ENCODE measurements at places on chromosomes 11 and 22.

DNA sequence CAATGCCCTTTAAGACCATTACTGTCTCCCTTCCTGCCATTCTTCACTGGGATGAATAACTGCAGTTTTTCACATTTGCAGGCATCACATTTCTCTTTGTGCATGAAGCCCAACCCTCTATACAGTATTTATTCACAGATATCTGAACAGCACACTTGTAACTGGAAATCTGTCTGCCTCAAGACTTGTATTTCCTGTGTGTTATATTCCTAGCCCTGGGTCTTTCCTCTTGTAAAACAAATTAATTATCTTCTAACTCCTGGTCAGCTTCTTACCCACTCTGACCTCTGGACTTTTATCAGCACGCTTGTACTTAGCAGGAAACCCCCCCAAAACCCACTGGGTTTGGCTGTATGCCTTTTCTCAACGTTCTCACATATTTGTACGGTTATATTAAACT, 2.0 kb downstream of the CSRP3 start:
- no peak for DNase-seq

DNA sequence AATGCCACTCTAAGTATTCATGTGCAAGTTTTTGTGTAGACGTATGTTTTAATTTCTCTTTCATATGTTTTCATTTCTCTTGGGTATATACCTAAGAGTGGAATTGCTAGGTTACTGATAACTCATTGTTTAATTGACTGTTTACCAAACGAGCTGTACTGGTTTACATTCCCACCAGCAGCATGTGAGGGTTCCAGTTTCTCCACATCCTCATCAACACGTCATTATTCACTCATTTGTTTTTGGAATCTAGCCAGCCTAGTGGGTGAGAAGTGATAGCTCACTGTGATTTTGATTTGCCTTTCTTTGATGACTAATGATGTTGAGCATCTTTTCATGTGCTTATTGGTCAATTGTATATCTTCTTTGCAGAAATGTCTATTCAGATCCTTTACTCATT, 4.0 kb downstream of the ANKRD13D start:
- DNase-seq, result no peak

DNA sequence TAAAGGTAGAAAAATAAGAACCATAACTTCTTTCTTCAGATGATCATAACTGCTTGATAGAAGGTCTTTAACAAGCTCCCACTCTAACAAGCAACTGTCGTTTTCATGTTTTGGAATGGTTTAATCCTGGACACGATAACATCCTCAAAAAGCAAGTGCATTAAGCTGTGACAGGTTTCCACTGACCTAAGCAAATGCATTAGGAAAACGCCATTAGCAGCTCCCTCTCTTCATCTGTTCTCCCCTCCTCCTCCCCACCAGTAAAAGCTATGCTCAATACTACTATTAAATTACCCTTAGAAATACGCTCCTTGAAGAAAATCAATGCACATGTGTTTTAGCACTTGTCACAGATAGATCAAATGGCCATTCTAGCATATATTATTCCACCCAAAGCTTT, 729.4 kb downstream of the OPCML start:
- no peak for DNase-seq

- DNase-seq, result no peak
These were observed 4.6 kb upstream of the DNAL4 start for GRCh38 chr22:38798496-38798895.

GRCh38 chr11:8080069-8080670, 841 bp upstream of the TUB start:
- DNase-seq, result no peak

DNA sequence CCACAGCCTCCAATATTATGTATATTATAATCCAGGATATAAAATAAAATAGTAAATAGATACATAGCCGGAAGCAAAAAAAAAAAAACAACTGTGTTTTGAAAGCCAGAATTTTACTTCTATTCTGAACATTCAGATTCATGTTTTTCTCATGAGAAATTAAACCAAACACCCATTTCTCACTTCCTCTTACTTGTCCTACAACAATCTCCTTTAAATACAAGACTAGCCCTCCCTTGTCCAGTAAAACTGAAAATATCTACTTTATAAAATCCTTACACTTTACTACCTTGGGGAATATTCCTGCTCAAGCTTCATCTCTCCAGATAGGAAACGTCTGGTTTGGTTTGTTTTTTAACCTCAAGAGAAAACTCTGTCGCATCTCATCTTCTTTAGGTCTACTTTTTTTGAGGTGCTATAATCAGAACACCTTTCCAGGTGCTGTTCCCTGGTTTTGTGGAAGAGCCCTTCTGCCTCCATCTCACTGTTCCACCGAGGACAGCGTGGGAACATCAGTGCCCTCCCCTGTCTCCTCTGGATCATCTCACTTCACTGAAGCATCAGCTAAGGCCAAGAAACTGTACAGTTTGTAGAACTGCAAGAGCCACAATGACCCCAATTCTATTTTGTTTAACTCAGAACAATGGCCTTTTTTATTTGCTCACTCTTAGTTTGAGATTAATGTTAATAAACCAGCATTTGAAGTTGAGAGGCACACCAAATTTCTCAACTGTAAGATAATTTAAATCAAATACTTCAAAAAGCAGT, 82.0 kb upstream of the ARHGAP32 start:
- DNase-seq, result no peak

DNA sequence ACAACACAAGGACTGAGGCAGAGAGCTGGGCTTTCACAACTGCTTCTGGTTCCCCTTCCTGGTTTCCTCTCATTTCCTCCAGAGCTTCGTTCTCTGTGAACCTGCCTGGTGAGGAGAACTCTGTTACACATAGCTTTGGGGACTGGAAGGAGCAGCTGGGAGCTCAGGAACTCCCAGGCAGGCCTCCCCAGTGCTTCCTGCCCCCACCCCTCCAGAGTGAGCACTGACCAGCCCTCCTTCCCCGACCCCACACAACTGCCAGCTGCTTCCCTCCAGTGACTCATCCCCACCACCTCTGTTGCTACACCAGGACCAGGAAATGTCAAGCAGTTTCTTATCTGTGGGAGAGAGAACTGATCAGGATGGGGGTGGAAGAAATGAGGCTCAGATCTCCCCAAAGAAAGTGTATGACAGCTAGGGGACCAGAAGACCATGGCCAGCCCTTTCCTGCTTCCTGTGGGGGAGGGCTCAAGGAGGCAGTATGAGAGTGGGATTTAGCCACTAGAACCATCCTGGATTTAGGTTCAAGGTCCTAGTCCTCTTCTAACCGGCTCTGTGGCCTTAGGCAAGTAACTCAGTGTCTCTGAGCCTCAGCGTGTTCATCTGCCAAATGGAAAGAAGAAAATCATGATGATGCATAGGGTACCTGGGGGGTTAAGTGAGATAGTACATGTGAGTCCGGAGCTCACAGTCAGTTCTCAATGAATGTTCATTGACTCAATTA, 4.5 kb upstream of the TP53I11 start:
- DNase-seq, result peak; percentile 11

DNA sequence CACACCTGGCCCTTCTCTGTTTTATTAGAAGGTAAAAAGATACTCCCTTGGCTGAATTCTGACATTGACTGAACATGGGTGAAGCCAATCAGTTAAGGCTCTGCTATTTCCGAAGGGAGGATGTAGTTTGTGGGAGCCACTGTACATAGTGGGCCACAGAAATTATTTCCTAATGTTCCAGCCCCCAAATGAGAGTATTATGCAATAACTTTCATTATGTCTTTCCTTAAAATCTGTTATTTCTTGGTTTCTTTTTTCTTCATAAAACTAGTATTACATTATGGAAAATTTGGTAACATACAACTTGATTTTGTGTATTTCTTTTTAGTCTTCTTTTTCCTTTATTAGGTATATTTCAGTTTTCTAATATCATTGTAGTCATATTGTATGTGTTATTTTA, 51.9 kb upstream of the EP300 start:
- DNase-seq, result no peak

DNA sequence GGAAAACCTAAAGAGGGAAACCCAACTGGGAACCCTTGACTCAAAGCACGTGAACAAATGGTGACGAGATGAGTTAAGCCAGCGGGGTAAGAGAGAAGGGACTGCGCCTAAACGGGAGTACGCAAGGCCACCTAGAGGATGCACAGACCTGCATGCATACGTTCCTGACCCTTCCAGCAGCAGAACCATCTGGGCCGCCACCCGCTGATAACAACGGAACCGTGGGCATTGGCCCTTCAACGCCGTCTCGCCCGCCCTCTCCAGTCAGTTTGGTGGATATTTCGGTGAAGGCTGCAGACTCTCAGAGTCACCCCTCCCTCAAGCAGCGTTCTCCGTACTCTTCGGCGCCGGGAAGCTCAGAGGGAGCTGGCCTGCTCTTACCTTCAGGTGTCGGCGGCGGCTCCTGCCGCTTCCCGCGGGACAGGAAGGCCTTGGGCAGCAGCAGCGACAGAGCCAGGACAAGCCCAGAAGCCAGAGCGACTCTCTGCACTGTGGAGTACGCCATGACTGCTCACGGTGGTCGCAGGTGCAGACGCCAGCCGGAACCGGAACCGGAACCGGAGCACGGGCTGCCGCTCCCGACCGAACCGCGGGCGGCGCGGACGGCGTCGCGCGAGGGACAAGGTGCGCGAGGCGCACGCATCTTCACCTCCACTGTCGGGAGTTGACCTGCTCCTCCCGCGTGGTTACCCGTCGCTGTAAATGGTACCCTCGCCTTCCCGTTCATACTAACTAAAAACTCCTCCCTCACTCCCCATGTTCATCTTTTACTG, at the start of gene RIC3:
Gene RIC3 (minus strand): TSS at position 541 of the 773 bp plus-strand sequence. CDS start 36 bp downstream, at position 505.
- DNase-seq, result no peak

- no peak for DNase-seq
These were observed at the start of gene PCF11 for GRCh38 chr11:83156996-83157593. Gene PCF11 (plus strand): TSS chr11:83157131. CDS start chr11:83157440, 309 bp downstream.

GRCh38 chr11:45918331-45918941, 759 bp upstream of the PEX16 start:
- DNase-seq, result peak; percentile 23

DNA sequence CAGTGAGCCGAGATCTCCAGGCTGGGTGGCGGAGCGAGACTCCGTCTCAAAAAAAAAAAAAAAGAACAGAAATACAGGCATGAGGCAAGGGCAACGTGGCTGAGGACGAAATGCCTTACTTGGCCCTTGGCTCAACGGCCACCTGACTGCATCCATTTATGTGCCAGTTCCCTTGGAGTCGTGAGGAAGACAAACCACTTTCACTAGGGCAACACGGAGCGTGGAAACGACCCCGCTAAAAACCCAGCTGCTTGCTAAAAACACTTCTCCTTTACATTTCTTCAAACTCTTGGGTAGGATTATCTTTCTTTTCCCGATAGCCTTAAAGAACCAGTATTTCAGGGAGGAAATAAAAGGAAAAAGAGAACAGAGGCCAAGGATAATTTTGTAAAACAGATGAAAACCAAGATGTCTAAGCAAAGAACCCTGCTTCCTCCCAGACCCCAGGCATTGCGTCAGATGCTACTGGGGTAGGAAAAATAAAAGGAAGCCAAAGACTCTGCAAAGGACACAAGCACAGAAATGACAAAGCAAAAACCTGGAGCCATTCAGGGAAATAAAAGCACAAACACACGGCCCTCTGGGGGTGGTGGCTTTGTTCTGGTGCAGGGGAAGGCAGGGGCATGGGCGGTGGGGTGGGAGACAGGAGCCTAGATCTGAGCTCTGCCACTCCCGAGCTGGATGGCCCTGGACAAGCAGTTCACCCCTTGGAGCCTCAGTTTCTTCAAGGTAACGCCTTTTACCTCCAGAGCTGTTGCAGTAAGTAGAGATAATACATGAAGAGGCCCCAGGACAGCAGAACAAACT, 37.0 kb downstream of the PC start:
- DNase-seq, result no peak

DNA sequence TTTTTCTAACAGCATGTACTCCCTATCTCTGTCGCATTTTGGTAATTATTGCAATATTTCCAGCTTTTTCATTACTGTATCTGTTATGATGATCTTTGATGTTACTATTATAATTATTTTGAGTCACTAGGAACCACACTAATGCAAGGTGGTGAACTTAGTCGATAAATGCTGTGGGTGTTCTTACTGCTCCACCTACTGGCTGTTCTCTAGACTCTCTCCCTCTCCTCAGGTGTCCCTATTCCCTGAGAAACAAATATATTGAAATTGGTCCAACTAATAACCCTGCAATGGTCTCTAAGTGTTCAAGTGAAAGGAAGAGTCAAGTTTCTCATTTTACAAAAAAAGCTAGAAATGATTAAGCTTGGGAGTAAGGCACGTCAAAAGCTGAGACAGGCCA, 10.5 kb downstream of the ARL14EP start:
- DNase-seq, result no peak

- DNase-seq, result no peak
These were observed 17.0 kb downstream of the UVRAG start for GRCh38 chr11:75831915-75832502.

DNA sequence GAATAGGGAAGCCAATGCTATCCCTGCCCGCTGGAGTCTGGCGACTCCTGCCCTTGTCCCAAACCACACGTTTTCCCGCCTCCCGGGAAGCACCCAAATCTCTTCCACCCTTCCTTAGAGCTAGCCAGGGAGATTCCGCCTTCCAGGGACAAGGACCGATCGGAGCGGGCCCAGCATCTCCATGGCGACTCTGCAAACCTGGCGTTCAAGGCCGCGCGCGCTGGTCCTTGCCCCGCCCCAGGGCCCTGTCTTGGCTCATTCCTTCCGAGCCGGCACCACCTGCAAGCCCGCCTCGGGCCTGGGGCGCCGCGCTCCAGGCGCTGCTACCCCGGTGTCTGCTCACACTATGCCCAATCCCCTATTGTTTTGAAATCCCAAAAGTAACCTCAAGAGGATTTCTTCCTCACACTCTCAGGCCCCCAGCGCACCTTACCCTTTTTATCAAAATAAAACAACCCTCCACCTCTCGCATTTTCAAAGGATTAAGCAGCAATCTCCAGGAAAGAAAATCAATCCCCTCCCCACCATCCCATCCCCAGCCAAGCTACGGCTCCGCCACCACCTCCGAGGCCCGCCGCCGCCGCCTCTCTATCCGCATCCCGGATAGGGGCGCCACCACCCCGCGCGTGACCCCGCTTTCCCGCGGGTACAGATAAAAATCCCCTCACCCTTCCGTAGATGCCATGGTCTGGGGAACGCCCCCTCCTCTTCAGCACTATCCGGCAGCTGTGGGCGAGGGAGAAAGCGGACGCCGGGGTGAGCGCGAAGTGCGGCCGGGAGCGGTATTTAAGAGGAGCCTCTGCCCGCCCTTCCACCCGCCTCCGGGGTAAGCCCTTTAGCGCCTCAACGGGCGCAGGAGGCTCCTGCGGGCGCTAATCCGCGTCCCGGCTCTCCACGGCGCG, 825 bp downstream of the SLC1A2 start:
- DNase-seq, result no peak

- no peak for DNase-seq
These were observed 1.4 kb downstream of the MFNG start for GRCh38 chr22:37484480-37485394.
